ENCODE measurements at places on chromosomes 7 and 10.

DNA sequence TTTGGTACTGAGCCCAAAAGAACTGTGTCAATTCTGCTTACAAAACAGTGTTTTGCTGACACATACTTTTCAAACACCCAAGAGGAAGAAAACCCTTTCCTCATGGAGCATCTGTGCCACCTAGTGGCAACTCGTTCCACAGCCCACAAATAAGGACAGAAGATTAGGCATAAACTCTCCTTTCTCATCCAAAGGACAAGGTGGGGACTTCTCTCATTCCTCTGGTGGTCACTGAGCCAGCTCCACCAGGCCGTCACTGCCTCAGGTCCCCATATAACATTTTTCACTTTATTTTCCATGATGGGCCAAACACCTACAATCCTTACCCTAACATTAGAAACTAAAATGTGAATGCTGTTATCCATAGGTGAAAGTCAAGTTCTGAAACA lies 76.9 kb downstream of the RNF216 start:
- peak; percentile 86 for DNase-seq

DNA sequence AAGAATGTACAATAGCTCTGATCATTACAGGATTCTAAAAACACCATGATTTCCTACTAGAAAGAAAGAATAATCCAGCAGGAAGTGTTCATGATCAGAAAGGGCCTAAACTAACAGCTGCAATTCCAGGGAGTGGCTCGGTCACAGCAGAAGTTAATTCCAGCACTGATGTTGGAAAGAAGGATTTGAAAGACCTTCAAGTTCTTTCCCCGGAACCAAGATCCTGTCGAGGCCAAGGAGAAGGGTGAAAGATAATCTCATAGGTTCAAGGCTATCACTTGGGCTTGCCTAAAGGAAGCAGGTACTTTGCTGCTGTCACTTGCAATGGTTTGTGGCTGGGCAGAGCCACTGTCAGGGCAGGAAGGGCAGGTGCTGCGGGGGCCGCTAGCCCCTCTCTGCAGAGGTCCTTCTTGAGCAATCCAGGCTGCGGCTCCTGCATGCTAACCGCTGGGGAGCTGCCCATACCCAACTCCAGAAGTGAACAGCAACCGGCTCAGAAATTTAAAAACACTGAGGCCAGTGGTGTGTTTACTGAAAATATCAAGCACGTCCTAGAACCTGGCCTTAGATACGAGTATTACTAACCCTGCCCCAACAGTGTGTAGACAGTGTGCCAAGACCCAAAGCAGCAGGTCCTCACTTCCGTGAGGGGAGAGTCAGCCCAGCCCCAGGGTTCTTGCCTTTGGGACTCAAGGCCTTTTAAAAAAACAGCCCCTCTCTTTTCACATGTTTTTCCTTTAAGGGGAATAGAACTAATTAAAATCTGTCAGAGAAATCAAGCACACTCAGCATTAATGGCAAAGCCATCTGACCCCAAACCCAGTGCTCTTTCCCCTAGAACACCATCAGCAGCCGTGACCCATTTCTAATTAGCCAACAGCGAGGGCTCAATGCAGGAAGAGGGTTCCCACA lies 76.8 kb downstream of the VIPR2 start:
- no peak for DNase-seq

DNA sequence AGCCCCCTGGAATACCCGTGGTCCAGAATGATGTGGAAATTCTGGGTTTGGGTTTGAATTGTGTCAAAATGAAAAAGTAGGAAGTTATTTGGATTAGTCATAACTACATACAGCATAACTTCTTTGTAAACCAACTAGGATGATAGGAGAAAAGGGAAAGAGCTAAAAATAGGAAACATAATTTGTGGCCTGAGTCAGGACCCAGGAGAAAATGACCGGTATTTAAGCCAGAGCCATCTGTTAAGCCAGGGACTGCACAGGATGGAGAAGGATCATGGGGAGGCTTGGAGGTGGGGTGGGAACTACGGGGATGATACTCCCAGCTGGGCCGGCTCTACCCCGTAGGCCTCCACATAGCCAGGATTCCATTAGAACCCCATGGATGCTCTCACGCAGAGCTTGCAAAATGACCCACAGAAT lies 98.6 kb downstream of the MYOF start:
- DNase-seq: no peak

- DNase-seq: no peak
Observed at GRCh38 chr10:129935867-129936152, 28.3 kb downstream of the EBF3 start.

DNA sequence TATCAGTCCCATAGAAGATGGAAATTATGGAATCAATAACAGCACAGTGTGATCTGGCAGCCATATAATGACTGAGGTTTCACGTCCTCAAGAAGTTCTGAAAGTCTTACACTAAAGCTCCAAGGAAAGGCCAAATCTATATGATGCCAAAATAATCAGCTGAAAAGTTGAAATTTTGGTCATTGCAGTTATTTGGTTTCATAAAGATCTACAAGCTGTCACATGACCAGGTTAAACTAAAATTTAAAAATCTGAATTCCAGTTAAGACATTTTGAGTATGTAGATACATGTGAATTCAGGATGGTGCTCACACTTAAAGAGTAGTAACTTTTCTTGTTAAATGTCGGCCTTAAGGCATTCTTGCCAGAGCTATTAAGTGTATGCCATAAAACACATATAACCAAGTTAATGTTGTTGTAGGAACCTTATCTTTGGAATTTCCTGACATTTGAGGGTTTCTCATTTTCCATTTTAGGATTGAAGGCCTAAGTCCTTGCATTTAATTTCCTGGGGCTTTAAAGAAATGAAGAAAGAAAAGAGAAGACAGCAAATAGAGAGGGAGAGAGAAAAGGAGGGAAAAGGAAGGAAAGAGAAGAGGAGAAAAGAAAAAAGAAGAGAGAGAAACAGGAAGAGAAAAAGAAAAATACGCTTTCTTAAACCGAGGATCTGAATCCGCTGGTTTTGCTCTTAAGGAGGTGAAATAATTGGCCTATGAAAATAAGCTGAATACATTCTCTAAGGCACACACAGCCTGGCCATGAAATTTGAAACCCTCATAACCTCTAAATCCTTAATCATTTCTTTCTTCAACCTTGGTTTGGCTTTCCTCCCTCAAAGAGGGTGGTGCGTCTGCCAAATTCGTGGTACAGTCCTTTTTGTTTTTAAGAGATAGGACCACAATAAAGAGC lies 43.8 kb downstream of the DENND2A start:
- DNase-seq: no peak

DNA sequence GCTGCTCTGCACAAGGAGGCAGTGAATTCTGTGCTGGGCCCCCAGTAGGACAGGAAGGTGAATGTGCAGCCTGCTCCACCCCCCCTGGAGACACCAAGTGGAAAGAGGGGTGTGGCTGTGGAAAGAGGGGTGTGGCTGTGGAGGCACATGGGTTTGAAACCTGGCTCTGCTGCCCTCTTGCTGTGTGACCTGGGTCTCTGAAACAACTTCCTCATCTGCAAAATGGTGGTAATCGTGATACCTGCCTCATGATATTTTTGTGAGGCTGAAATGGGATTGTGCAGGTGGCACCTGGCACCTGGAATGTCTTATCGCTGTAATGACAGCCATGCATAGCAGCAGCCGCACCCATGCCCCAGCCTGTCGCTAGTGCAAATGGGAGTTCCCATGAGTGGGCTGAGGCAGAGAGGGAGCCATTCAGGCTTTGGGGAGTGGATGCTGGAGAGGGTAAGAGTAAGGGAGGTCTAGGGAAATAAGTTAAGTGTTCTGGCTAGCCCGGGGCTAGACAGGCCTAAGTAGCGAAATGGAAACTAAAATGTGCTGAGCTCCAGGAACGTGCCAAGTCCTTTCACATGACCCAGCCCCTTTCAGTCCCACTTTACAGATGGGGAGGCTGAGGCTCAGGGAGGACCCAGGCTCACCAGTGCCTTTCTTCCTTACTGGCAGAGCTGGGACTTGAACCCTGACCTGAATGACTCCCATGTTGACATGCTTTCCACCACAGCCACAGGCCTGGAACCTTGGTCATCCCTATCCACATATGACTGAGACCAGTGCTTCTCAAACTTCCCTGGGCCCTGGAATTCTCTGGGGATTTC lies 35.0 kb downstream of the C10orf105 start:
- DNase-seq: no peak

DNA sequence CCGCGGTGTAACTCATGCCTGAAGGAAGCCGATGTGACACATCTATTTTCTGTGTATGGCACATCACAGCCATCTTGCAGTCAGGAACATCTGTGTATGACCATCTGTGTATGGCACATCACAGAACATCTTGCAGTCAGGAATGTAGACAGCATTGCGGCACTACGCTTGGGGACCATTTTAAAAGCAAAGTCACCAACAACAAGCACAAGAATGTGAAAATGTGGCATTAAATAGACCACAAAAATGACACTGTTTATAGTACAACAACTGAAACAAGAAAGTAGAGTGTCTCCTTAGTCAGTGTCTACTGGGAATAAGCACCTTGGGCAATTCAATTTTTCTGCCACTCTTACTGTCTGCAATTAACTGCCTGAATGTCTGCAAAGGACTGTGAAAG lies 124.4 kb downstream of the HGF start:
- DNase-seq: no peak

- no peak for DNase-seq
Observed at GRCh38 chr10:103706047-103706446, 149.3 kb downstream of the SH3PXD2A start.

DNA sequence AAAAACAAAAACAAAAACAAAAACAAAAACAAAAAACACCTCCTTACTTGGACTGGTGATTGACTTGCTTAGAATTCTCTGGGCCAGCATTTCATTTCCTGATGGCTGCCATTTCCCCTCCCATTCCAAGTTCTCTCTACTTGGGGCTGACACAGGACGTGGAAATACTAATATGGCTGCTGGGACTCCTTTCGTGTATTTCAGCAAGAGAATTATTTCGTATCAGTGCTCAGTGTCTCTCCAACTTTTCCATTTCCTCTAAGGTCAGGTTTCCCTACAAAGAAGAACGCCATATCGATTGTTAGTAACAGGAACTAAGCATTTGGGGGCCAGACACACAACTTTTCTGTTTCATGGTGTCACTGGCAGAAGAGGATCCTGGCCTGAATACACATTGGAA lies 22.5 kb upstream of the VAX1 start:
- no peak for DNase-seq

- DNase-seq: no peak
Observed at GRCh38 chr10:92208736-92209135, 82.1 kb downstream of the CPEB3 start.

DNA sequence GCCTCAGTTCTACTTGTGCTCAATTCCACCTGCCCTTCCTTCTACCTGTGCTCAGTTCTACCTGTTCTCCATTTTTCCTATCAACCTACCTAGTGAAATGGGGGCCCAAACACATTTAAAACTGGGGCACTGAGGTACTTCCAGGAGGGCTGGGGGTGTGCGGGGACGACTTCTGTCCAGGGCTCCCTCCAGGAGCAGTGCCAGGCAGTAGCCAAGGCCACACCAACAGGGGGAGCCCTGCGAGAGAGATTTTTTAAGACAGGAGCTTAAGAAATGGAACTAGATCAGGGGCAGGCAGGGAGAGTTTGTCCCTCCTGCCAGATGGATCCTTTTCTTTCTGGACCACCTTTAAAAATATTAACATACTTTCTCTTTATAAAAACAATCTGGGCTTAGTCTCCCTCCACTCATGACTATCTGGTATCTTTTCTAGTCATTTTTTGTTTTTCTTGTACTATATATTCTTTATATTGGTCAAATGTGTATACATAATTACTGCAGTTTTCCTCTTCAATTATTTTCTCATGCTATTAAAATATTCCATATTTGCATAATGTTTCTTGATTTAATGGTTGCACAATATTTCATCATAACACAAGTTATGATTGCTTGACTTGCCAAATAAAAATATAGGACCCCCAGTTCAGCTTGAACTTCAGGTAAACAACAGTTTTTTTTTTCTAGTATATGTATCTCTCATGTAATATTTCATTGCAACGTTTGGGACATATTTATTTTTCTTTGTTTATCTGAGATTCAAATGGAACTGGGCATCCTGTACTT lies 47.3 kb upstream of the INSYN2A start:
- DNase-seq: no peak

- no peak for DNase-seq
Observed at GRCh38 chr10:8086315-8086714, 31.8 kb downstream of the GATA3 start.

- no peak for DNase-seq
Observed at GRCh38 chr7:130922206-130923112, 188.5 kb upstream of the KLF14 start.

GRCh38 chr10:113819989-113820388 lies 33.9 kb downstream of the DCLRE1A start:
- DNase-seq: no peak

GRCh38 chr10:97740613-97741012 lies 3.7 kb downstream of the ZFYVE27 start:
- no peak for DNase-seq

DNA sequence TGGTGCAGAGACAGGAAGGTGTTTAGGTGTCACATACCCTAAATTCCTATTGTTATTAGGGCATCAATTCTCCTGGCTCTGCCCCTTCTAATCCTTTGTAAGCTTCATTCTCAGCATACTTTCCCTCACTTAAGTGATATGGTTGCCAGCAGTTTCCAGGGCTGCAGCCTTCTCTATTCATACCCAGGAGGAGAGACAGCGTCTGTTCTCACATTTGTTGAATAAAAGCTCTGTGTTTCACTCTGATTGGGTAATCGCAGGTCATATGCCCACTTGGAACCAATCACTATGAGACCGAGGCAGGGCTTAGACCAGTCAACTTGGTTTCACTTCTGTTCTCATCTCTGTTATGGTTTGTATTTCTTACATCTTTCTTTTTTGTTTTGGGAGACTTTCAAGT lies 109.6 kb upstream of the MTPN start:
- DNase-seq: peak; percentile 30

DNA sequence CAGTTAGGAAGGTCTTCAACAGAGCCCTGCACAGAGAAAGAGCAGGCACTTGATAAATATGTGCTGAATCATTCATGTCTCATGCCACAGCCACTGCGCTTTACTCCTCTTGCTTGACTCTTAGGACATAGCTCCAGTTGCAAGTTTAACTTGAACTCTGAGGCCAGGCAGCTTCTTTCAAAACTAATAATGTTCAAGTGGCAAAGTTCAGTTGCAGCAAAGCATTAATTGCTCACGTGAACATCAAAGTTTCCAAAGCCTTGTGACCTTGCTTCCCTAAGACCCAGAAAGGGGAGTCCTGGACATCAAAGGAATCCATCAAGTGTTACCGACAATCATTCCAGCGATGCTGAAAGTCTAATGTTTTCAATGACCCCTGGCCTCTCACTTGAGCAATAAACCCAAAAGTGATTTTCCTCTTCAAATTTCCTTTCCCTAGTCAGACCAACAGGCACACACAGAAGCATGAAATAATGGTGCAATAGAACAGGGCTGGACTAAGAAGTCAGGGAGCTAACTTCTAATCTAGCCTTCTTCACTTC lies 21.8 kb upstream of the TECTB start:
- DNase-seq: no peak

DNA sequence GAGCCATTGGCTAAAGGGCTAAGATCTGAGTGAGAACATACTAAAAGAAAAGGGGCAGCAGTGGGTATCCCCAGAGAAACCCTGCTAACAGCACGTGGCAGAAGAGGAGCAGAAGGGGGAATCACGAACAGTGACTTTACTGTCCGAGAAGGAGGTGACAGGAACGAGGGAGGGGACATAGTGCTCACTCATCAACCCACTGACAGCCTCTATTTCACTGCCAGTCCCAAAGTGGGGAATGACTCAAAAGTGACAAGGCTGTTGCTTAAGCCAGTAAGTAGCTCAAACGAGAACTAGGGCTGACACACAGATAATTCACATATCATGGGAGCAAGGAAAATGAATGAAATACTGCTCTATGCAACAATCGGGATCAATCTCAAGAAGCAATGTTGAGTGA lies 92.7 kb downstream of the RSU1 start:
- no peak for DNase-seq

GRCh38 chr7:15681631-15682030 lies 4.9 kb downstream of the MEOX2 start:
- DNase-seq: no peak
